SW 1271 (cell line): ENCODE measurements at places on chromosomes 4 and X.

DNA sequence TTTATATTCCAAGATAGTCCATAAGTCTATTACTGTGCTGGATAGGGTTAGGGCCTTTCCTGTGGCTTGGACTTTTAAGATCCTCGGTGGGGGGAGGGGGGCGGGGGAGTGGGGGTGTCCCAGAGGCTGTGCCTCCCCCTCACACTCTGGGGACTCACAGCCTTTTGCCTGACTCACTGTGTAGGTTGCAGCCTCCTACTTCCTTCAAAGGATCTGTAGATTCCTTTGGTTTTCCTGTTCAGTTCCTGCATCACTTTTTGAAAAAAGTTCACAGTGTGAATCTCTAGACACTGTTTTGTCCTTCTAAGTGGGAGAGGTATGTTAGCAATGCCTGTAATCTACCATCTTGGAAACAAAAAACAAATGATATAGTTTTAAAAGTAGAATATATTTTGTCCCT is 999.9 kb downstream of the GLUD2 start:
- DNase-seq = no peak

DNA sequence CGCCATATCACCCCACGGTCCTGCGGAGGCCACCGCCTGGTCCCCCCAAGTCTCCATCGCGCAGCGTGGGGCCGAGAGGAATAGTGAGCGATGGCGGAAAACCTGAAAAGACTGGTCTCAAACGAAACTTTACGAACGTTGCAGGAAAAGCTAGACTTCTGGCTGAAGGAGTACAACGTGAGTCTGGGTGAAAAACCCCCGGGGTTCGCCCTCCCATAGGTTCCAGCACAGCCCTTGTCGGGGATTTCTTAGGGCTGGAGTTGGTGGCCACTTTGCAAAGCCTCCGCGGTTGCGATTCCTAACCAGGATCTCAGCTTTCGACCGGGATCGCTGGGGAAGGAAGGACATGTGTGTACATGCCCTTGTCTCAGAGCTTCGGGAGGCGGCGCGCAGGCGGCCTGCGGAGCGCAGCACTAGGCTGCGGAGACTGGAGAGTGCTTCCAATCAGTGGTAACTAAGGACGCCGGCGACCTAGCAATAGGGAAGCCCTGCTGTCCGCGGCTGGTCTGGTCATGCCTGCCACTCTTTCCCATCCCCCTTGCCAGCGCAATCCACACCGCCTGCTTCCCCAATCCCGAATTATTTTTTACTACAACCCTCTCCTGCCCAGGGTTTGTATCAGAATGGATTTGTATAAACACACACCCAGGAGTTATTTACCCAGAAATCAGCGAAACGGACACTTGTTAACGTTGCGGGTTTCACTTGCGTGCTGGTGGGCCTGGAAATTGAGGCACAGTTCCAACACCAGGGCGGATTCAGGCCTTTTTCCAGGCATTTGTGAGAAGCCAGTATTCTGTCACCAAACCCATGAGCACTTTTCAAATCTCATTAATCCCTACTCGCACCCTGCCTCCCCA is 741 bp downstream of the SPATA18 start:
- DNase-seq = no peak

GRCh38 chr4:126106658-126107057 is 791.9 kb downstream of the FAT4 start:
- no peak for DNase-seq

- no peak for DNase-seq
Measured at GRCh38 chr4:634599-634985, 9.2 kb downstream of the PDE6B start.

DNA sequence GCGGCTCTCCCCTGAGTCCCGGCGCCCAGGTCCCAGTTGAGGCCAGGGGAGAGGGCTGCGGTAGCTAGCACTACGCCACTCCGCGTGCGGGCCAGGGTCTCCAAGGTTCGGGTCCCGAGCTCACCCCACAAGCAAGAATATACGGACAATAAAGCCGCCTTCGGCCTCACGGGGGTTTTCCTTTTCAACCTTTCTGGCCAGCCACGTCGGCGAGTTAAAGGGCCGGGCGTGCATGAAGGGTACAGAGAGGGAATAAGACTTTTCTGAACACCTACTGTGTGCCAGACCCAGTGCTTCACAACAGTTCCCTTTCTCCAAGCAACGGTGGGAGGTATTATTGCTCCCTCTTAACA is 138.5 kb upstream of the ZIC3 start:
- no peak for DNase-seq
